Occipital lobe (tissue), 3 donors: ENCODE measurements at places on chromosomes 1 and 21.

GRCh38 chr1:203116091-203116820 lies 11.3 kb upstream of the ADORA1 start:
- no peak for DNase-seq

- no peak for DNase-seq
These were observed 38.5 kb upstream of the RXRG start for GRCh38 chr1:165483412-165483811.

- DNase-seq, result no peak
These were observed 3.2 kb downstream of the BTF3L4 start for GRCh38 chr1:52059321-52059720.

- no peak for DNase-seq
These were observed 1679.7 kb upstream of the B3GALT2 start for GRCh38 chr1:194866153-194866552.

- DNase-seq, result no peak
These were observed 35.0 kb upstream of the JAK1 start for GRCh38 chr1:65001231-65001792.

DNA sequence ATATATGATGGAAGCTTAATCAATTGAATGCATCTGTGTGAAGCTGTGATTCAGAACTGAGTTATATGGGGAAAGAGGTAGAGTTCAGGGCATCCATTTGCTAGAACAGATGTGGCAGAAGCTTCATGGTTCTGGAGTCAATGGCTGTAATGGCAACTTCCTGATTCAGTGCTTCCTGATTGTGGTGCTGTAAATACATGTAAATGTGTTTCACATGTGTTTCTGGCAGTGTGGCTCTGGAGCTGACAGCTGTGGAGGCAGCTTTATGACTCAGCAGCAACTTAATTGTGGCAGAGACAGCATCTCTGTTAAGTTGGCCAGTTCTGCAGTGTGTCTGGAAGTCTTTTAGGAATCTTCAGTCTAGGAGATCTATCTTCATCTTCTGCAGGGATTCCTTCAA lies 226.6 kb upstream of the ZRANB2 start:
- peak; percentile 13 for DNase-seq

GRCh38 chr21:44759628-44760285 lies 41.9 kb downstream of the UBE2G2 start:
- no peak for DNase-seq

- DNase-seq, result no peak
These were observed 176.5 kb downstream of the TGFB2 start for GRCh38 chr1:218521414-218522169.

- DNase-seq, result no peak
These were observed 86.9 kb downstream of the DHRS3 start for GRCh38 chr1:12531179-12531499.

DNA sequence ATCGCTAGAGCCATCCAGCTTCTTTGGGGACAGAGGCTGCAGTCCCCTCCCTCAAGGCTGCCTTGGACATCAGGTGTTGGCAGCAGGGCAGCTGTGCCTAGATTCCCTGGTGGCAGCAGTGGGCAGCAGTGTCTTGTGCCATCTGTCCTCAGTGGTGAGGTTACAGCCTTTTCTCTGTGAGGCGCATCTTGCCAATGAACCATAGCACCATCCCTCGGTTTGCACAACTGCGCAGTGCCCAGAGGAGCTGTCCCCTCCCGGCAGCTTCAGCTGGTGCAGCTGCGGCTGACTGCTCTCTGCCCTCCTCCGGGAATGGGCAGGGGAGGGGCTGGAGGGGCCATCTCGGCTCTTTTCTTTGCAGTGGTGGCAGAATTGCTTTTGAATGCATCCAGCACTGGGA lies 59.0 kb upstream of the C8B start:
- DNase-seq, result peak; percentile 43

- no peak for DNase-seq
These were observed 83.8 kb downstream of the RHOU start for GRCh38 chr1:228818928-228819630.

DNA sequence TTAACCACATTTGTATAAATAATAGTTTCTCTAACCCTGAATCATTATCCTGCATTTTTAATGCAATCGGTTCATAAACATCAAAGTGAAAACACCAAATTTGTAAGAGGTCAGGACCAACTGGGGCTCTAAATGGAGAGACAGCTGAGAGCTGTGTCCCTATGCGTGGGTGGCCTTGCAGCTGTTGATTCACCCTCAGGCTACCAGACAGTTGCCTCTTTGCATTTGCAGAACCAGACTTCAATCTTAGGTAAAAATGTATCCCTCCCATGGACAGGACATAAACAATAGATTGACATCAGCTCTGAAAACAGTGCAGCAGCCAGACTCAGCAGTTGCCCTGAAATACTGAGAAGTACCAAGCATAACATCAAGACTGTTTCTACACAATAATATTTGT lies 8.8 kb upstream of the TGFB2 start:
- DNase-seq, result no peak

- no peak for DNase-seq
These were observed 53.9 kb upstream of the COG2 start for GRCh38 chr1:230588323-230588746.

- no peak for DNase-seq
These were observed 264.8 kb upstream of the DUSP10 start for GRCh38 chr1:222006715-222007114.

DNA sequence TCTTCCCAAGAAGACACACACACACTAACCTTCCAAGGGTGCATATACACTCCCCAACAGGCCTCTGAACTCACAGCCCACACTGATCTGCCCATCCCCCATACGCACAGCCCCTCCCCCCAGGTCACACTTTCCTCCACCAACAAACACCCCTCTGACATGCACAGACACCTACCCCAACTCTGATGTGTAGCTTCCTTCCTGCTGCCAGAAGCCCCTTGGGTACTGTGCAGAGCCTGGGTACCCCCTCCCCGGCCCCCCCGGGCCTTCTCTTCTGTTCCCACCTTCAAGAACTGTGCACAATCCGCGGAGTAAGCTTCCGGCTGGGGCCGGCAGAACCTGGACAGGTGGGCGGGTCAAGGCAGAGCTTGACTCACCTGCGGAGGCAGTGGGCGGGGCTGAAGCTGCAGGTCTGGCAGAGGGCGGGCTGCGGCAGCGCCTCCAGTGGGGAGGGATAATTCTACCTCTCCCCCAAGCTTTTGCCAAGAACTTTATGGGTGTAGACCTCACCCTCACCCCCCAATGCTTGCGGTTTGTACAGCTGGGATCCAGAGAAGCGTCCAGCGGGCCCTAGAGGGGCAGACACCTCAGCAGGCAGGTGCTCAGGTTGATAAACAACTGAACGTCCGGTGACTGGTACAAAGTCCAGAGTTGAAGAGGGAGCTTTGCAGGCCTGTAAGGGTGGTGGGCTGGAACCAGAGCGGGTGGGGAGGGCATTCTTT lies at the start of gene C1orf210:
TSS of gene C1orf210 (minus strand) at position 313 of the 722 bp plus-strand sequence. CDS start 2,311 bp downstream, outside the sequence.
- DNase-seq, result no peak

DNA sequence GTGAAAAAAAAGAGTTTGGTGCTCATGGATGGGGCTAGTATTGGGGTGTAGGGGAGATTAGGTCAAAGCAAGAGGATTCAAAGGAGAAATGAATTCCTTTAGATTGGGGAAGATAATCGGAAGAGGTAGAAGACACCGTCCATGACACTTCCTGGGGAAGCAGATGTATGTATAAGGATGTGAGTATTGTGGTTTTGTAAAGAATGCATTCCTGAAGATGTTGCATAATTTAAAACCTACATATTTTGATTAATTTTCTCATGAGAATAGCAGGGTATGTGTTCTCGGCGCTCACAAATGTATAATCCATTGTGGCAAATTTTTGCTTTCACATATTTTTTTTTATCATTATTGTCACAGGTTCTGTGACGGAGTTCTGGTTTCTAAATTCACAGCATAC lies 5.5 kb upstream of the LGALS8 start:
- DNase-seq, result no peak

DNA sequence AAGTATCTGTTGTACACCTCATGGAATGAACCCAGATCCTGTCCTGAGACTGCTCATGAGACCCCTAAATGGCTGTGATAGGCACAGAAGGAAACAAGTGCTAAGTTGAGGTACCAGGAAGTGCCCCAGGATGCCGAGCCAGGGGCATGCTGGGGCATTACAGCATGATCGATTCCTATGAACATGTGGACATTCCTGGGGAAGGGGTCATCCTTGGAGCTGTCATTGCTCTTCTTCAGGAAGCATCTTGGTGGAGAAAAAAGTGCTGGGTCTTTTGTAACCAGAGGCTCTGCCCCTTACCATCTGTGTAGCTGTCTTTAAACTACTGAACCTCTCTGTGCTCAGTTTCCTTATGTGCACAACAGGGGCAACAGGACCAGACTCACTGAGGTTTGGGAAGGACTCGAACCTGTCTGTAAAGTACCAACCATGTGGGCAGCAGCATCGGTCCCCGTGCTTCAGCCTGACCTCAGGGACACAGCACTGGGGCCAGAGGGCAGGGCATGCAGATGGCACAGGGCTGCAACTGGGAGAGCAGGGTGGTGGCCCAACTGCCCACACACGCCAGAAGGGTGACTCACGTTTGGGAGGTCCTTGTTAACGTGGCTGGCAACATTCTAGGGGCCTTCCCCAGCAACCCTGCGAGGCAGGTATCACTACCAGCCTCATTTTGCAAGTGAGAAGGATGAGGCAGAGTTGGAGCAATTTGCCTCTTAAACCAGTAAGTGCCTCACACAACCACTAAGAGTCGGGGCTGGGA lies 142.3 kb upstream of the EDN2 start:
- DNase-seq, result no peak

- DNase-seq, result no peak
These were observed 46.0 kb upstream of the A3GALT2 start for GRCh38 chr1:33366762-33367484.

DNA sequence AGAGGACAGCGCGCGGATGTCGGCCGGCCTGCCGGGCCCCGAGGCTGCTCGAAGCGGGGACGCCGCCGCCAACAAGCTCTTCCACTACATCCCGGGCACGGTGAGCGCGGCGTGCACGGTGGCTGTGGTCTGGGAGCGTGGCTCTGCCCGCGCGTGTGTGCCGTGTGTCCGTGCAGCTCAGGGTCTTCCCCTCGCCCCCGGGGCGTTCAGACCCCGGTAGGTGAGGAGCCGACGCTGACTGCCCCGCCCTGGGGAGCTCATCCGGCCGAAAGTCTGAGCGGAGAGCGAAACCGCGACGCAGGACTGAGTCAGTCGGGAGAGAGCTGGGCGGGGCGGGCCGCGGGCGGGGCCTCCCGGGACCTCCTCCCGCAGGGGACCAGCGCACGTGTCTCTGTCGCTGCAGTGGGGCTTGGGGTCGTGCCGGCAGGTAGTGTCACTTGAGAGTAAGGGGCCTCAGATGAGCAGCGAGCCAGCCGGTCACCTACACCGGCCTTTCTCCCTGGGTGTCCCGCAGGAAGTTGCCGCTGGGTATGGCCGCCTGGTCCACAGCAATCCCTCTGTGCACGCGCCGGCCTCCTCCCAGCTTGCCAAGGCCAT lies 520 bp downstream of the PLEKHN1 start:
- peak; percentile 31 for DNase-seq

GRCh38 chr1:48917901-48918603 lies 141.4 kb upstream of the BEND5 start:
- DNase-seq, result no peak

- no peak for DNase-seq
These were observed 274.4 kb downstream of the PLPP3 start for GRCh38 chr1:56304975-56305374.

DNA sequence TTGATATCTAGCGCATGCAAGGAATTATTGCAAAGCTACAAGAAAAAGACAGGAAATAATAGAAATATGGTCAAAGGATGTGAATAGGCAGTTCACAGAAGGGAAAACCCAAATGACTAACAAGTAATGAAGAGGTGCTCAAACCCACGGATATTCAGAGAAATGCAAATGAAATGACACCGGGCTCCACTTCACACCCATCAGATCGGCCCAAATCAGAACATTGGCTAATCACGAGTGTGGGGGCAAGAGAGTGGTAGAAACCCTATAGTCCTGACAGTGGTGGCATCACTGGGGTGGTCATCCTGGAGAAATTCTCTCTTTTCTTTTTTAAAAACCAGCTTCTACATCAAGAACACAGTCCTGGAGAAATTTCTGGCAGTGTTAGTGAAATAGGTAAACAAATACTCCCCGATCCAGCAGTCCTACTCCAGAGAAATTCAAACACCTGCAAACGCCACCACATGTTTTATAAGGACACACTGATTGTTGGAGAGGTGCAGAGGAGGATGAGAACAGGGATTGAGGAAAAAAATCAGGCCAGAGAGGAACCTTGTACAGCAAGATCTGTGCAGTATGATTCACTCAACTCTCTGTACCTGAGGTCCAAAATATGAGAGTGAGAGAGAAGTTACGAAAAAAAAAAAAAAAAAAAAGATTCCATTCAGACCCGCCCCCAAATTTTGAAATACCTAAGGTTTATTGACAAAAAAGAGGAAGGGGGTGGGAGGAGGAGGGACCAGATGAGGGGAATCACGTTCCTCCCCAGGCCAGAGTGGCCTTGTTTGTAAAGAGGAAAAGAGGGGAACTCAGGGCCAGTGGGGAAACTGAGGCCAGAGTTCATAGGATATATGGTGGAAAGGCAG lies 9.2 kb upstream of the TNFRSF1B start:
- no peak for DNase-seq

DNA sequence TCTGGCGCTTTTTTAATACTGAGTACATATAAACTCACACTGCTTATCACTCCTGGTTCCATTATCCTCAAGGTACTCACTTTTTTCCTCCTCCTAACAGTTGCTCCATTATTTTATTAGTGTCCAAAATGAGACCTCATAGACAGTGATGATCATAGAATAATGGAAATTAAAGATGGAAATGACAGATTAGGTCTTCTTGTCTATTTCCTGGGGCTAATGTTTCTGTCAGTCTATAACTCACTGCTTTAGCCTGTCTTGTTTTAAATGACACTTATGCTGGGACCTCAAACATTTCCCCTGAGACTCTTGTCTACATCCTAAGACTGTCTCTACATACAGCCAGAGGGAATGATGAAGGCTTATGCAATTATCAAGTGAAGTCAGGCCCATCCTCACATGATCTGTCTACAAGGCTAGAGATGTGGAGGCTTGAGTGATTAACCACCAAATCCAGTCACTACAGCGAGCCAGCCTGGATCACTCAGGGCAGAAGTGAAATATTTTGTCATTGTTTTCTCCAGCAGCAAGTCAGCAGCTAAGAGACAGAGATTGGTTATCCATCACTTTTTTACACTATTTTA lies 152.1 kb downstream of the ASTN1 start:
- no peak for DNase-seq

GRCh38 chr1:192445839-192446489 lies 129.2 kb downstream of the RGS21 start:
- peak; percentile 4 for DNase-seq

DNA sequence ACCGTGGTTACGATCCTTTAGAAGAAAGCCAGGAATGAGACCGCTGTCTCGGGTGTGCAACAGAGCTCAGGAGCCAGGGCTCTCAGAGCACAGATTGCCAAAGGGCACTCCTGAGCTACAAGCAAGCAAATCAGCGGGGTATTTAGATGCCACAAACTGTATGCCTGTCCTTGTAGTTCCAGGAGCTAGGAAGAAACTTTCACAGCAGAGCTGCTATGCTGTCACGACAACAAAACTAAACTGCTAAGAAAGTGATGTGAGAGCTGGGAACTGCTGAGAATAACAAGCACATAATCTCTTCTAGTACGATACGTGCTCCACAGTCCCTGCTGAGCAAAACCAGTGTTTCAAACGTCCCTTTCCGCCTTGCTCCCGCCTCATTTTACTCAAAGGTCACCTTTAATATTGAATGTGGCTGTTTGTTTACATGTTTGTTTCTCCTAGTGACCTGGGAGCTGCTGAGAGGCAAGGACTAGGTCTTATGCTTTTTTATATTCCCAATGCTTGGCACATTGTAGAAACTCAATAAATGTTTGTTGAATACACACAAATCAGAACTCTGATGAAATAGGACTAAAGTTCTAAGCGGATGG lies 14.7 kb downstream of the GREM2 start:
- no peak for DNase-seq
